Camera-type eye (tissue), 1 donor: ENCODE measurements at places on chromosomes 2 and 18. TPM values are rescaled to one million over a fixed set of nuclear protein-coding genes. Genes with fewer than 3 reads are reported as not detected.

Gene LHCGR
- total RNA-seq = 8.3 TPM

Gene CMPK2
- total RNA-seq = 7.6 TPM

Gene MRO
- 1.3 TPM for total RNA-seq

Gene VWC2L
- total RNA-seq = 11.5 TPM

Gene RAD51AP2
- total RNA-seq = 0.27 TPM

Gene KATNAL2
- total RNA-seq = 4.6 TPM

Gene ALK
- 9.5 TPM for total RNA-seq

Gene TLX2
- total RNA-seq = 0.93 TPM

Gene EPC2
- total RNA-seq = 78.0 TPM

Gene RAB6C
- 0.44 TPM for total RNA-seq

Gene ST6GAL2
- 74.9 TPM for total RNA-seq

Gene OSBPL1A
- total RNA-seq = 80.8 TPM

Gene CCDC85A
- total RNA-seq = 14.0 TPM

Gene HOXD13
- not detected for total RNA-seq

Gene GLI2
- 7.8 TPM for total RNA-seq

Gene ALPG
- total RNA-seq = not detected

Gene NFU1
- 42.3 TPM for total RNA-seq

Gene BCL2L11
- 42.2 TPM for total RNA-seq

Gene CELF4
- 41.2 TPM for total RNA-seq

Gene SCYGR8
- total RNA-seq = not detected

Gene ANKRD36C
- total RNA-seq = 229 TPM

Gene MERTK
- 12.6 TPM for total RNA-seq

Gene TNFRSF11A
- total RNA-seq = 3.9 TPM

Gene MGAT4A
- total RNA-seq = 38.6 TPM

Gene TXNDC9
- 50.7 TPM for total RNA-seq

Gene IL1F10
- total RNA-seq = not detected

Gene IGFBP5
- total RNA-seq = 508 TPM

Gene SIX3
- total RNA-seq = 35.2 TPM

Gene ZNF532
- 259 TPM for total RNA-seq

Gene TUBA3E
- total RNA-seq = not detected

Gene ANKRD62
- not detected for total RNA-seq

Gene LBX2
- not detected for total RNA-seq

Gene ARHGEF33
- 3.7 TPM for total RNA-seq

Gene SMIM21
- total RNA-seq = not detected

Gene TUBA4B
- total RNA-seq = not detected

Gene NEB
- 208 TPM for total RNA-seq

Gene POMC
- total RNA-seq = 3.4 TPM

Gene CHRNG
- 2.0 TPM for total RNA-seq

Gene GPC1
- 51.4 TPM for total RNA-seq

Gene SDC1
- total RNA-seq = 33.8 TPM

Gene SCN2A
- total RNA-seq = 24.2 TPM

Gene ZNF396
- total RNA-seq = 5.8 TPM

Gene MOGAT1
- total RNA-seq = not detected

Gene SNED1
- total RNA-seq = 16.0 TPM

Gene SMCHD1
- 207 TPM for total RNA-seq

Gene SERPINB12
- not detected for total RNA-seq
